Hematopoietic multipotent progenitor cell treated with erythropoietin and hydrocortisone succinate and interleukin-3 and kit ligand, for 15 days (in vitro differentiated cells): ENCODE measurements at places on chromosomes 4 and X.

DNA sequence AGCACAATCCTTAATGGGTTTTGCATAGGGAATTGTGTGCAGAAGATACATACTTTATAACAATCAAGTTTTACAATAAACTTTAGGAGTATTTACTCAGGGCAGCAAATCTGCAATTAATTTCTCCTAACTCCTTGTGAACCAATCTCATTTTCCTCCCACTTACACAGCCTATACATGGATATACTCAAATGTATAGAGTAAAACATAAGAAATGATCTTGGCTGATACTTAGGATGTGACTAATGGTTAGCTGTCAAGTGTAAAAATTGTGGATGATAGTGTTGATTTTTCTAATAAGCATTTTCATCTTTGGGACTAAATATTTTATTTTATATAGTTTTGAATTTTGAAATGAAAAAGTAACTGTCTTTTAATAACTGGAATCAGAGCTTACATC lies 759.6 kb downstream of the GRID2 start:
- no peak for DNase-seq

DNA sequence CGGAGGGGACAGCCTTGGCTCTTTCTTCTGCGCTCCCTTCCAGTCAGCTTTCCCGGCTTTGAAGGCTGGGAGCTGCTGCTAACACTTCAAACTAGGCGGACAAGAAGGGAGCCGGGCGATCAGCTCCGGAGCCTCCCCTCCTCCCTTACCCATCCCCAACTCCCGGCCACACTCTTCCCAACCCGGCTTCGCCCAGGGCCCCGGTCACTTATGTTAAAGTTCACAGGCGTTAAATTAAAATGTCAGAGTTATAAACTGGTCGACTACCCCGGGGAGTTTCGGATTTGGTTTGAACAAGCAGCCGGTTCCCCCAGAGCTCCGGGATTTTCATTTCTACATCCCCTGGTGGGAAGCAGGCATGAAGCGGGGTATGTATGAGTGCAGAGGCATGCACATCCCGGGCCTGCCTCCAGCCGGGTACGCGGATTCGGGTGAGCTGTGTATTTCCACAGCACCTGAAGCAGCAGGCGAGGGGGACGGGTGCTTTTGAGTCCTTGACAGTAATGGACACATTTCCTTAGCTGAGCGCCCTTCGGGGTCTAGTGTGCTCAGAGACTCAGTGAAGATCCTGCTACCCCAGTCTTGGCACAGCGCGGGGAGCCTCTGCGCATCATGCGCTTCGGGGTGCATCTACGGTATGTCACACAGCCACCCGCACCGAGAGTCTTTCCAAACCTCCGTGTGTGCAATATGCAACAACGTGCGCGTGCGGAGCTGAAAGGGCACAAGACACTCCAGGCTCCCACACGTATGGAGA lies 880 bp downstream of the UNC5C start:
- no peak for DNase-seq

DNA sequence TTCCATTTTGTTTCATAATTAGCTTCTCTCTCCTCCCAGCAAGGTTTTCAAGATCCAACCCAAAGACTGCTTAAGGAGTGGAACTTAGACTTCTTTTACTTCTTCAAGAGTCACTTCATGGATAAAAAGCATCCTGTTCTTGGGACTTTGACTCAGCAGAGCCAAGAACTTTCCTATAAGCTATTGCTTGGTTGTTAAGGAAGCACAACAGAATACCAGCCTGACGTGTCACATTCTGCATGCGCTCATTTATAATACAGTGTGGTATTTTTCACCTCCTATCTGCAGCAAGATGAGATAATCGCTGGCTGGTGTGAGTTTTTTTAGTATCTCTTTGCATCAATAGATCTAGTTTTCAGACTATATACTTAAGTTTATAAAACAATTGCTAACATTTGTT lies 152.1 kb downstream of the PALLD start:
- DNase-seq = no peak

DNA sequence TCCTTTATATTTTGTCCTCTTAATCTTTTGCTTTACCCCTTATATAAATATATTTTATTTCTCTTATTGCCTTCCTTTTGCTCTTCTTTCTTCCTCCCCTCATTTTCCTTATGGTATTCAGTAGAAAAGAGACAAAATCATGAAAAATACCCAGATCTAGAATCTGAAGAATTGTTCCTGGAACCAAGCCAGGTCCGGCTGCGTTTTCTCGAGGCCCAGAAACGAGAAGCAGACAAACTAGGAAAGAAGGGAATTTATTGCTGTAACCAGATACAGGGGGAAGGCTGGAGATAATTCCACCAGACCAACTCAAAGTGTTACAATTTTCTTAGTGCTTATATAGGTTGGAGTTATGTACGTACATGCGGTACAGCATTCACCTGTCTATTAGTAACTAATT lies 328.7 kb downstream of the GABRG1 start:
- DNase-seq = no peak

- DNase-seq = no peak
Observed at GRCh38 chrX:18490806-18491555, 65.6 kb downstream of the CDKL5 start.

DNA sequence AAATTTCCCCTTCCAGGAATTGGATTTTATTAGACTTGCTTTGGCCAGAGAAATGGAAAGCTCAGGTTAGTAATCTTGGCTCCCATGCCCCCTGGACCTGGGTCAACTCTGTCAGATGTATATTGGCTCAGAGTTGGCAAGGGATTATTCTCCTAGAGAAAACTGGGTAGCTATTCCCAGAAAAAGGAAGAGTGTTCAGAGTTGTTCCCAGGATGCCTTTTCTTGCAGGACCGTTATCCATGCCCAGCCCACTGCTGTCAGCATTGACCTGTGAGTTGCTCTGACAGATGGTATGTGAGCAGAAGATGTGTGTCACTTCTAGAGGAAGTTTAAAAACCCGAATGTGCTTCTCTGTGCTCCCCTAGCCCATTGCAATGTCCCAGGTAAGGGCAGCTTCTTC lies 509.9 kb upstream of the ZFP42 start:
- no peak for DNase-seq

DNA sequence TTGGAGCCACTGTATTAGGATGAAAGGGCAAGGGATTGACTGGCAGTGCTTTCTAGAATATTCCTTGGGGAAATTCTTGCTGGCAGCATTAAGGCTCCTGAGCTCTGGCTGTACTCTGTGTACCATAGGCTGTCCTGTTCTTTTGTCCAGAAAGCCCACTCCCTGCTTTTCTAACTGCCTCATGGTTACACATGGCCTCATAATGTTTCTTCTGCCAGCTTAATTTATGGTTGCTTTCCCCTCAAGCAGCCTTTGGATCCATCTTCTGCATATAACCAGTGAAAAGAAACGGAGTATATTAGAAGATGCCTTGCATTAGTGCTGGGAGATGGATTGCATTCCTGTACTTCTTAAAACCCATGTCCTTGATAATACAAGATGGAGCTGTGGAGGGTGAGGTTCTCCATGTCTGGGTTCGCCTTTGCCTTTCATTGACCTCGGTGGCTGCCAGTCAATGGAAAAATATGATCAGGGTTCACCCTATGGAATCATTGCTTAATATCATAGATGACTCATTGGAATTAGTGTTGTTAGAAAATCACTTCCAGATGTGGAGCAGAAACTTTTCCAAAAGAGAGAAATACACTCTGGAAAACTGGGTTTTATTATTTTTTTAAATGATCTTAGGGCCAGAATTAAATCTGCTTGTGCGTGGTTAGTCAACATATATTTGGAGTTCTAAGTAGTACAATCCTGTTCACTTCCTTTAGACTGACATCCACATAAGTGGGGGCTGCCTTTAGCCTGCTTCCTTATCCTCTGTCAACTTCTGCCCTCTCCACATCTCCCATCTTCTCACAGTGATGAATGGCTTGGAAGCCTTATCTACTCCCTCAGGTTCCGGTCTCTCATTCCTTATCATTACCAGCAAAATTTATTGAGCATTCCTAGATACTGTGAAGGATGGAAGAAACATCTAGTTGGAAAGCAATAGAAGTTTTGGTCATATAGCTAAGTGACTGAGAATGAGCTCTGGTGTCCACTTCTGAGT lies 24.9 kb downstream of the DOCK11 start:
- no peak for DNase-seq

DNA sequence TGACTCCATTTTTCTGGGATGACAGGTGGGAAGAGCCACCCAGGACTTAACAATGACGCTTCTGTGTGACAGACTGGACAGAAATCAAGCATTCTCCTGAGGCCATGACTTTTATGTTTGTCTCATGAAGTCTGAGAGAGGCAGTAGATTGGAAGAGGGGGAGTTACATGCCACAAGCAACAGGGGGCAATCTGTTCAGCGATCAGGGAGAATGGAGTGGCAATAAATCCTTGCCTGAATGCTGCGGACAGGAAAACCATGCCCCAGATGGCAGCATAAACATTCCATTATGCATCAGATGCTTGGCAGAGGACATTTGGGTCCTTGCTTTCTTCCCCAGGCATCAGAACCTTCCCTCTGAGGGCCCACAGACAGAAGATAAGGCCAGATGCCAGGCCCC lies 312.4 kb upstream of the DIPK2B start:
- DNase-seq = no peak

DNA sequence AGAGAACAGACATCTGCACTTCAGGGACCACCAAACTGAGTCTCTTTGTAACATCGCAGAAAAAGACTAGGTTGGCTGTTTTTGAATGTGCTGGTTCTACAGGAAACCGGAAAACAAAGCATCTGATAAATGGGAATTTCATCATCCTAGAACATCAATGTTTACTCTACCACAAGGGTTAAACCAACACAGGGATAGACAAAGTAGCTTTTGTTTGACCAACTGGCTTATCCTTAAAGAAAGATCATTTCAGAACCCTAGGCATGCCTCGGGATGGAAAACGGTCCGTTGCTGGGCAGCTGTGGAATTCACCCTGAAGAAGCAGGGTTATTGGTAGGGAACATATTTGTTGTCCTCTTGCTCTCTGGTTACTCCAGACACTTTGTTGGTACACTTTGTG lies 2355.5 kb upstream of the AGA start:
- no peak for DNase-seq

- DNase-seq = no peak
Observed at GRCh38 chr4:101370663-101371210, 23.4 kb upstream of the PPP3CA start.

DNA sequence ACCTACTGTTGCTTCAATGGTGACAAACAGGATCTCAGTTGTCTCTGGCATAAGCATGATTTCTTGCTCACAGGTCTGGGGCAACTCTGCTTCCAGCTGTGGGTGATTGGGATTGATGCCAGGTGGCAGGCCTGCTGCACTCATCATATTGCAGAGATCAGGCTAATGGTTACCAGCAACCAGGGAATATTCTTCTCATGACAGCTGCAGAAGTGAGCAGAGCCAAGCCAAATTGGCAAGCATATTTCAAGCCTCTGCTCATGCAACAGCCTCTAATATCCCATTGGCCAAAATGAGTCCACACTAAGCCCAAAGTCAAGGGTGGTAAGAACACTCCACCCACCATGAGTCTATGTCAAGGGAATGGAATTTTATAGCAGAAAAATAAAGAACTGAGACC lies 26.7 kb upstream of the TBC1D19 start:
- DNase-seq = no peak

GRCh38 chr4:53855581-53856250 lies 208.7 kb downstream of the CHIC2 start:
- no peak for DNase-seq

- DNase-seq = no peak
Observed at GRCh38 chr4:81369886-81370285, 101.8 kb downstream of the RASGEF1B start.

DNA sequence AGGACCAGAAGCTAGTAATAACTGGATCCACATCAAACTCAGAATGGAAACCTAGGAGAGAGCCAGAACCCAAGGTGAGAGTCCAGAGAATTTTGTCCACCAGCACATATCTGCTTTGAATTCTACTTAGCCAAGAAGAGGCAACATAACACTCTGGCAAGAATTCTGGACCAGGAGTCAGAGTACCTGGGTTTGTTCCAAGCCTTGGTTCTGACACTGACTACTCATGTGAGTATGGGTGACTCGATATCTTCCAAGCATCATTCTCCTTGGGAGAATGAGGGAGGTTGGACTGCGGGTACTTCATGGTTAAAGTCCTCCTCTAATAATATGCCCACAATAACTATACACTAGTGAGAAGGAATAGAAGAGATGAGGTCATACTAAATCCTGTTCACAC lies 144.0 kb upstream of the JADE1 start:
- no peak for DNase-seq

GRCh38 chr4:111066001-111066400 lies 443.1 kb upstream of the PITX2 start:
- no peak for DNase-seq

DNA sequence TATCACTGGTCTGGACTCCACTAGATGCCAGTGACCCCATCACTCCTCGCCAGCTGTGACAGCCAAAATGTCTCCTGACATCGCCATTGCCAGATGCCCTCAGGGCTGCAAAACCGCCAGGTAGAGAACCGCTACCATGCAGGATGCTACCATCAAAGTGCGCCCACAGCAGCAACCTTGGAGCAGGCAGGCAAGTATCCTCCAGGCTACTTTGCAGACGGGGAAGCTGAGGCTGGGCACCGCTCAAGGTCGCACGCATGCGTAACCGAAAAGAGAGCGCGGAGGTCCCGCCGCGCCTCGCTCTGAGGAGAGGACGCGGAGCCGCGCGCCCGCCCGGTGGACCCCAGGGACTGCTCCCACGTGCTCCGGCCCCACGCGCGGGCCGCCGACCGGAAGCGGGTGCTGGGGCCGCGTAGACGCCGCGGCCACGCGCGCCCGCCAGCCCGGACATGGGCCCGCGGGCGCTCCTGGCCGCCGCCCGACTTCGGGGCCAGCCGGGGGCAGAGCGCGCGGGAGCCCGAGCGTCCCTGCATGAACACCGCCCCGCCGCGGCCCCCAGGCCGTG lies at the start of gene STS:
Gene STS (plus strand): TSS at position 300 of the 565 bp plus-strand sequence. CDS start 105,488 bp downstream, outside the sequence.
- peak; percentile 3 for DNase-seq

GRCh38 chr4:150305995-150306394 lies 227.8 kb downstream of the DCLK2 start:
- no peak for DNase-seq

GRCh38 chr4:151624626-151625565 lies 135.9 kb downstream of the GATB start:
- DNase-seq = no peak

DNA sequence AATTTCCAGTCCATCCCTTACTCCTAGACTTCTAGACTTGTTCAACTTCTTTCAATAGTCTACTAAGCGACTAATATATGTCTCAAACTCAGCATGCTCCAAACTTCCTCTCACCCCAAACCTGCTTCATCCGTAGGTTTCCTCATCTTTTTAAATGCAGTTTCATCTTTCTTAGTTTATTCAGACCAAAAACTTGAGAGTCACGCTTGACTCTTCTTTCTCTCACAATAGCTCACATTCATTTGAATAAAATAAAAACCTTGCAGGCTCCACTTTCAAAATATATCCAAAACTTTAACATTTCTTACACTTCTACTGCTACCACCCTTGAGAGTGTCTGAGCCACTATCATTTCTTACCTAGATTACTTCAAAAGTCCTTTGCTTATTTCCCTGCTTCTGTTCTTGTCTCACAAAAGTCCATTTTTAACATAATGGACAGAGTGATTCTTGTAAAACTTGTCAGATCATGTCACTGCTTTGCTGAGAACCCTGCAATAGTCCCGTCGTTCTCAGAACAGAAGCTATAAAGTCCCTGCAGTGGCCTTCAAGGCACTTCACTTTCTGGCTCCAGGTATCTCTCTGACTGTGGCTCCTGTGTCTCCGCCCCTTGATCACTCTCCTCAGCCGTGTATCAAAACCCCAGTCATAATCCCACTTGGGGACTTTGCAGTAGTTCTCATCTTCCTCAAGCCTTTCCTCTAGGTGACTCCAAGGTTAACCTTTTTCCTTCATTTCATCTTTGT lies 167.6 kb downstream of the ARHGAP24 start:
- DNase-seq = no peak

- no peak for DNase-seq
Observed at GRCh38 chr4:2818351-2818939, 25.2 kb upstream of the ADD1 start.

- no peak for DNase-seq
Observed at GRCh38 chr4:123505095-123506010, 108.8 kb downstream of the SPRY1 start.
